ENCODE measurements at places on chromosomes 12 and 14.

DNA sequence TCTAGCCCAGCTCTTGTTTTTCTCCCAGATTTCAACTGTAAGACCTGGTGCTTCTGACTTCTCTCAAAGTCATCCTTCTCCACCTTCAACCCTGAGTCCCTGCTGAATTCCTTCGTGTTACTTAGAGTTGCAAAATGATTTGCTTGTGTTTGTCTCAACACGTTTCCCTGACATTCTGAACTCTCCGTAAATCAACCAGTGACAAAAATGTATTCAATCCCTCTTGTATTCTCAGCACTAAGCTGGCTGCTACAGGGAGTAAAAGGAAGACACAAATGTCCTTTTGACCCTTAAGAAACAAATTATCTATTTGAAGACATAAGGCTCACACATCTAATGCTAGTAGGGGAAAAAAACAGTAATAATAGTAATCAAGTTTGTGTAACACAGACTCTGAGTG, 514.0 kb upstream of the TMPO start:
- DNase-seq = no peak

DNA sequence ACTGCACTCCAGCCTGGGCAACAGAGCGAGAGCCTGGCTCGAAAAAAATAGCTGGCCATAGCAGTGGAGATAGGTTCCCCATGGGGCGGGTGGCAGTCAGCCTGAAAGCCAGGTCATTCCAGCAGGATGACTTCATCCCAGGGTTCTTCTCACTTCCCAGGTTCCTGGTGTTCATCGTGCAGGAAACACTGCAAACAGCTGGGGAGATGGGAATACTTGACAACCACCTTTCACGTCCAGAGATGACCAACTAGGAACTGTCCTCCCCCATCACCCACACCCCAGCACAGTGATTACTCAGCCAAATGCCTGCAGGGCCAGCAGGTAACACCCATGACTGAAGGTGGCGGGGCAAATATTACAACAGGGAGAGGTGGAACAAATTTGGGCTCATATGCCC, 1.7 kb downstream of the VSIG10 start:
- no peak for DNase-seq

DNA sequence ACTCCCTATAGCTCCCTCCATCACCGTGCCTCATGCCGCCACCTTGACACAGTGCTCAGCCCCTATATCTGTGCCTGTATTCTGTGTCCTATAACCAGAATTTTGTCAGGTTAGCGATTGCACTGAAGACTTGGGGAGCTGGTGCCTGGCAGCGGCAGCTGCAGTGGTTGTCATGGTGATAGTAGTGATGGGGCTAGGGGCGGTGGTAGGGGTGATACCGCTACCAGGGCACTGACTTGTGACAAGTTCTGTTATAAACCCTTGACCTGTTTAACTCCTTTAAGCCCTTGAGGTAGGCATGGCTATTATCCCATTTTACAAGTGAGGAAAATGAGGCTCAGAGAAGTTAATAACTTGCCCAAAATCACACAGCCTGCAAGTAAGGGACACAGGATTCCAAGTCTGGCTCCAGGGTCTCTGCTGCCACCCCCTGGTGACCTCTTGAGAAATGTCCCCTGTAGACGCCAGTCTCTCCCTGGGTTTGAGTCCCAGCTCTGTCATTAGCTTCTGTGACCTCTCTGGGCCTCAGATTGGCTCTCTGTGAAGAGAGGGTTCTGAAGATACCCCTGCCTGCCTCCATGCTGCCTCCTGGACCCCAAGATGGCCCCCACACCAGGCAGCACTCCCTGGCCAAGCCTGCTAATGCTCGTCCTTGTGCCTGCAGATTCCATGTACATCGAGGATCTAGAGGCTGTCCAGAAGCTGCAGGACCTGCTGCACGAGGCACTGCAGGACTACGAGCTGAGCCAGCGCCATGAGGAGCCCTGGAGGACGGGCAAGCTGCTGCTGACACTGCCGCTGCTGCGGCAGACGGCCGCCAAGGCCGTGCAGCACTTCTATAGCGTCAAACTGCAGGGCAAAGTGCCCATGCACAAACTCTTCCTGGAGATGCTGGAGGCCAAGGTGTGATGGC, 121.9 kb downstream of the ESRRB start:
- DNase-seq = no peak

DNA sequence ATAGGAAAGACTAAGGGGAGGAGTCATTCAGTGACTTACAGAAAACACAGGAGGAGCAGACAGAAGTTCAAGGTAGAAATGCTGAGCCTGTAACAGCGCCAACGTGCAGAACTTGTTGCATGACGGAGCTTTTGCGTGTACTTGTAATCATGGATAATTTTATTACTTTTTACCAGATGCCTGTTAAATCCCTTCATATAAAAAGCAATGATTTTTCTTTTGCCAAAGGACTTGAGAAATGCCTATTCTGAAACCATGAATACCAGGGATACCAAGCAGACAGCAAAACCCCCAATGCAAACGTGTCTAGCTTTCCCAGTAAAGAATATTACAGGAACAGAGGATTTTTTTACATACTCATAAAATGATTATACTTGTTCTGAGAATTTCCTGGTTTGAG, 163.6 kb upstream of the GSC start:
- no peak for DNase-seq

- no peak for DNase-seq
Observed at GRCh38 chr12:101743724-101744472, 4.6 kb upstream of the SYCP3 start.

DNA sequence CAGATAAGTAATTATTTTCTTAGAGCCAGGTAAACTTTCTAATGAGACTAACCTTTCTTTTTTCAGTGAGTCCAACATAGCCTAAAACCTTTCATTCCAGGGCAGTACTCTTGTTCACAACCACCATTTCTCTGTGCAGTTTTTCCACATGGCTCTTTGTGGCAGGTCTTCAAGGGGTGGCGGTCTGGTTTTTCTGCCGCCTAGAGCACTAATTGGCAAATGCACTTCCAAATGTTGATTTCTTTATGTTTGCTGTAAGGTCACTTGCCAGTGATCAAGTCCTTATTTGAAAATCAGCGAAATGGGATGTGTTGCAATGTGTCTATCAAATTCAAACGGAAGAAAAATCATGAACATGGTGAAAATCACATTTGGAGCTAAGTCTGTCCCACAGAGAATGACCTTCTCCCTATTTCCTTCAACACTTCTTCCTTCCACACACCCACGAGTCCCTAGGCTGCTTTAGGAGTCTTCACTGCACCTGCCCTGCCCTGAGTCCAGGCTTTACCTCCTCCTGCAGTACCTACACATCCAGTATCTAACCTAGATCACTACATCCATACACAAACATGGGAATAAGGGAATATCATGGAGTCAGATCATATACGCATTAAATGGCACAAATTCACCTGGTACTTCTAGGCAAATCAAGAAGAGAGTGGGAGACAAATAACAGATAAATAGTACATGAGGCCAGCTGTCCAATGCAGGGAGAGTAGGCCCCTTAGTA, 1.9 kb downstream of the SRGAP1 start:
- no peak for DNase-seq

- DNase-seq = no peak
Observed at GRCh38 chr12:68450947-68451260, 118.7 kb upstream of the MDM1 start.

DNA sequence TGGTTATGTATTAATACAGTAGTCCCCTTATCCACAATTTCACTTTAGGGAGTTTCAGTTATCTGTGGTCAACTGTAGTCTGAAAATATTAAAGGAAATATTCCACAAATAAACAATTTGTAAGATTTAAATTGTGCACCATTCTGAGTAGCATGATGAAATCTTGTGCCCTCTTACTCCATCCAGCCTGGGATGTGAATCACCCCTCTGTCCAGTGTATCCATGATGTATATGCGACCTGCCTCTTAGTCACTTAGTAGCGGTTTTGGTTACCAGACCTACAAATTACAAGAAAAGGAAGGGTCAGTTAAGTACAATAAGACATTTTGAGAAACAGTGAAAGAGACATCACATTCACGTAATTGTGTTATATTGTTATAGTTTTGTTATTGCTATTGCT, 39.9 kb upstream of the MDGA2 start:
- no peak for DNase-seq

DNA sequence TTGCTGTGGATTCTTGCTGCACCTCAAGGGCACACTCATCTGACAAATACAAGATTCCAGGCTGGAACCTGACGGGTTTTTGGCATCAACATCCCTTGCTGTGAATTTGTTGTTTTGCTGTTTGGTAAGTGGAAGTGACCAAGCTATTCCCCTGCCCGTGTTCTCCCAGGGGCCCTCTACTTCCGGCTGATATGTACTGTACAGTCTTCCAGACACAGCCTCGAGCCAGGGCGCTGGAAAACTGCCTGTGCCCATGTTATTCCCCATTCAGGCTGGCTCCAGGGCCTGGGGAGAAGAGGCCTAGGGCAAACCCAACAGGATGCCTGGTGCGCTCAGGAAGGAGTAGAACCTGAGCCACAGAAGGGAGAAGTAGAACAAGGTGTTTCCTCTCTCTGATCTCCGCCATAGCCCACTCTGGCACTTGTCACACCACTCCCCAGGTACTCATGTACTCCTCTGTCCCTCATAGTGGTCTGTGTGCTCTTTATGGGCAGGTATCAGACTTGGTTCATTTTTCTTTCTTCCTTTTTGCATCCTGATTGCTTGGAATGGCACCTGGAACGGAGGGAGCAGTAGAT, 67.8 kb upstream of the LTA4H start:
- DNase-seq = no peak

GRCh38 chr12:105933671-105934665, 204.8 kb downstream of the NUAK1 start:
- DNase-seq = no peak

DNA sequence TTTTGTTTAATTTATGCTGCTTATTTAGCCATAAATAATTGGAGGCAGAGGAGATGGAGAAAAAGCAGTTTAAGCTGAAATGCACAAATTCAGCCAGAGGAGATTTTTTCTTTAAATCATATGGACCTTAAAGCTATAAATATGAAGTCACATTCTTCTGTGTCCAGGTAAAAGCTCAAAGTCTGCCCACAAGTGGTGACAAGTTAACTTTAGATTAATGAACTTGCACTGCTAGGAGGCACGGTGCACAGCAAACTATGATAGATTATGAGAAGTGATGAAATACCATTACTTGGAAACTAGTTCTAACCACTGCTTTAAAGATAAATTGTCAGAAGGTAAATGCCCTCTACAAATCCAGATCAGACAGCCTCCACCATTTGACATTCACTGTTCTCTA, 69.0 kb downstream of the IFT81 start:
- no peak for DNase-seq

DNA sequence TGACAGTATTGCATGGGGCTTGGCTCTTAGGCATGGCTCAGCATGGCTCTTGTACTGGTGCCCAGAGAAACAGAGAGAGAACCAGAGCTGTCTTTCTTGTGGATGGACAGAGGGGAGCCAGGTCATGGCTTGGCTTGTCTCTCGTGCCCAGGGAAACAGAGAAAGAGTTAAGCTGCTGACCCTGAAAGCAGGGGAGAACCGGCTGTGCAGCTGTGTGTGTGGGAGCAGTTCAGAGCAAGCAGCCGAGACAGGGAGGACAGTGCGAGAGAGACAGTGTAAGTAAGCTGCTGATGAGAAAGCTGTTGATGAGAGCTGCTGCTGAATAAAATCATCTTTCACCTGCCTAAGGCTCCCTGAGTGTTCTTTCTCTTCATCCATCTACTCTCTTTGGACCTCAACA, 61.3 kb upstream of the DDHD1 start:
- no peak for DNase-seq

- DNase-seq = no peak
Observed at GRCh38 chr12:101906226-101906625, 28.8 kb downstream of the DRAM1 start.

- DNase-seq = no peak
Observed at GRCh38 chr12:74412606-74413230, 124.9 kb upstream of the ATXN7L3B start.

- peak; percentile 86 for DNase-seq
Observed at GRCh38 chr14:68794130-68794850, 1.4 kb upstream of the ZFP36L1 start.

DNA sequence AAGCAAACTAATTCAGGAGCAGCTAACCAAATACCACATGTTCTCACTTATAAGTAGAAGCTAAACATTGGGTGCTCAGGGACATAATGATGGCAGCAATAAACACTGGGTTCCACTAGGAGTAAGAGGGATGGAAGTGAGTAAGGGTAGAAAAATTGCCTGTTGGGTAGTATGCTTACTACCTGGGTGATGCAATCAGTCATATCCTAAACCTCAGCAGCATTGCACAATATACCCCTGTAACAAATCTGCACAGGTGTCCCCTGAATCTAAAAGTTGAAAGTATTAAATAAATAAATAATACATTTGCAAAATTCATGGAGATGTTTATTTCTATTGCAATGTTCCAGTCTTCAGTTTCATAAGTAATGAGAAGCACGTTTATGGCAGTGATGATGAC, 409.8 kb upstream of the FOXG1 start:
- no peak for DNase-seq

DNA sequence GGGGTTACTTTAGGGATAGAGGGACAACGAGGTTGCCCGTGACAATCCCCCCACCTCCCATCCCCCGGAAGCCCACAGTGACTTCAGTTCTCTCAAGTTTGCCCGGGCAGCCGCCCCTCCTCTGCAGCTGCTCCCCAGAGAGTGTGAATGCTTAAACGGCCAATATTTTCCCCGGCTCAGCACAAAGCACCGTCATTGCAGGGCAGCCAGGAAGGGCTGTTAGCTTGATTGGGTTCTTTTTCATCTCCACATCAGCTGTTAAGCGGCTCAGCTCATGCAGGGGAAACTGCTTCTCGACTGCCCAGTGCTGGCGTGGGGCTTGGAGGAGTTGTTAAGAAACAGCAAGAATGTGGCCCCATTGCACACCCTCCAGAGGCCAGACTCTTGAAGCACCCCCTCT, 120.5 kb upstream of the NCOR2 start:
- no peak for DNase-seq

DNA sequence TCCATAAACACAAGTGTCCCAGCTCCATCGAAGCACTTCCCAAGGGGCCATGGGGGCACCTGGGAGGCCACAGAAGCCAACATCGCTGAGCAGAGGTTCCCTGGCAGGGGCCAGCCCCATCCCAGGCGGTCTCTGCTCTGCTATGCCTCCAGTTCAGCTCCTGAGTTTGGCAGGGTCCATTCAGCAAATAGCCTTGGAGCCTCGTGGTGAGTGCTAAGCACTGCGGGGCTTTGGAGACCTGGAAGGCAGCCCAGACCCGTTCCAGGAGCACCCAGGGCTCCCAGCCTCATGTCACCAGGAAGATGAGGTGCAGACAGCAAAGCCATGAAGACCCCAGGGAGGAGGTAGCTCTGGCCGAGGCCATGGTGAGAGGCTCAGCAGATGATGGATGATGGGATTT, 109.5 kb downstream of the LGMN start:
- no peak for DNase-seq

DNA sequence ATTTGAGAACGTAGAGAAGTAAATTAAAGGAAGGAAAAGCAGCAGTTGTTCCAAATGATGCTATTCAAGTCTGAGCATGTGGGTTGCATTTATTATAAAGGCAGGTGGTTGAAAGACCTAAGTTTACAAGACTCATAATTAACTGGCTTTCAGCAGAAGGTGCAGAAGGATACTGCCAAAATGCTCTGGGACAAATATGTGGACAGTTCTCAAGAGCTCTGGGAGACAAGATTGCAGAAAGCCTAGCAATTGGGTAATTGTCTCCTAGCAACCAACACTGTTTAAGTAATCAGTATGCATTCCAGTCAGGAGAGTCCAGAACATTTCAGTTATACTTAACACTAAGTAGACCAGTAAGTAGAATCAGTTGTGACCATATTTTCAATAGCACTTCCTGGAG, 131.5 kb downstream of the GPR135 start:
- DNase-seq = no peak

GRCh38 chr12:14771651-14772137, 31.6 kb downstream of the WBP11 start:
- DNase-seq = no peak
